Activated CD8-positive, alpha-beta memory T cell treated with anti-CD3 and anti-CD28 coated beads, Interleukin-2, amount 10 ng/mL, durations not matched to agents 7 days and 5 days (primary cell): ENCODE measurements at places on chromosomes 5 and 9. TPM values are rescaled to one million over a fixed set of nuclear protein-coding genes. Genes with fewer than 3 reads are reported as not detected.
A peak's percentile ranks its signal among the peaks of the same experiment; 100 is the strongest.

ENHO gene
- not detected for total RNA-seq

- no peak overlapping the region for H3K4me3 ChIP-seq
- peaks cover 4% of the 10 kb centered on the region for H3K27me3 ChIP-seq
- H3K27ac ChIP-seq: no peak overlapping the region
- DNase-seq: no peak
Measured at GRCh38 chr9:74760031-74760700, 127.6 kb downstream of the TRPM6 start.

DNA sequence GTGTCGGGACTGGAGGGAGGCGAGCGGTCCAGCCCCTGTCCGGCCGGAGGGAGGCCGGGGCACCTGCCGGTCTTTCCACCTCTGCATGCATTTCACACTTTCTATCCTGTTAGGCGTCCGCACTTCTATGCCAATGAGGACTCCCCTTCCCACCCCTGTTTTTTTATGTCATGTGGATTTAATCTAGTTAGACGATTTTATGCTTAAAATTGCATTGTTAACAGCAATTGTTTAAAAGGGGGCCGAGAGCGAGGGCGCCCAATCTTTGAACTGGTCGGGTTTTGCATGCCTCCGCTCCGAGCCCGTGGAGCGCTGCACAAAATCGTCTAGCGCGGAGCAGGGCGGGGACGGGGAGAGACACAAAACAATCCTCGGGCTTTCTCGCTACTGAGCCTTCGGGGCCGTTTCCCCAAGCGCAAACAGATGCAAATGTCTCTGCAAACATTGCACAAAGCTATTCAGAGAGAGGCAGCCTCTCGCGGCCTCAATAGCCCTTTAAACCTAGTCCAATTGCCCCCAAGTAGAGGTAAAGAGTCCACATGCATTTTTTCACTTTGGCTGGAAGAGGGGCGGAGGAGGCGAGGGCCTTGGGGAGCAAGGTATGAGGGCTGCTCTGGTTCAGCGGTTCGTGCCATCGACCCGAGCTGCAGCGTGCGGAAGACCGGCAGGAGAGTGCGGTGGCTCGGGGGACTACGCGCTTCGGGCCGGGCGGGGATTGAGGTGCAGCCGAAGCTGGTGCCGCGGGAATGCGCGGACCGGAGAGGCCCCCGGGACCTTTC lies 37.5 kb upstream of the TIFAB start:
- H3K4me3 ChIP-seq: no peak overlapping the region
- no peak for DNase-seq
- H3K27ac ChIP-seq: peak overlapping the region; percentile 59
- peaks cover 2% of the 10 kb centered on the region for H3K36me3 ChIP-seq

DNA sequence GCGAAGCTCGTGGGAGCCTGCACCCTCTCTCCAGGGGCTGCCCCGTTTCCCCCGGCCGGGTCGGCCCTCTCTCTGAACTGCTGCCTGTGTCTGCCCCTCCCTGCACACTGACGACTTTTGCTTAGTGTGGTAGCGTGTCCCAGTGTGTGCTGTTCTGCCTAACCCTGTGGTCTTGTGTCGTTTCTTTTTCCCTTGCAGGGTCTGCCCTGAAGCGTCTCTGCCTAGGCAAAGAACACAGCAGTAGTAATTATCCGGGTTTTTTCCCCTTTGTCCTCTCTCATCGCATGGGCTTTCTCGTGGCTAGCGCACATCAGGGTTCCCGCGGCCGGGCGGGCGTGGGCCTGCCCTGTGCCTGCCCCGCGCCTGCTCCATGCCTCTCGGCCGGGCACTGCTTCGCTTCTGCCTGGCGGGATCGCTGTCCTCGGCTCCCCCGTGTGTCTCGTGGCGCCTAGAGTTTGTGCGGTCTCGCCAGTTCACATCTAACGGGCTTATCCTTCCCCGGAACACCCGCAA lies 122.7 kb downstream of the WNK2 start:
- no peak overlapping the region for H3K27ac ChIP-seq
- H3K27me3 ChIP-seq: peaks cover 10% of the 10 kb centered on the region
- H3K4me3 ChIP-seq: no peak overlapping the region
- peak; percentile 30 for DNase-seq
- H3K4me1 ChIP-seq: peaks cover 8% of the 10 kb centered on the region

PRSS3 gene
- total RNA-seq: not detected

DNA sequence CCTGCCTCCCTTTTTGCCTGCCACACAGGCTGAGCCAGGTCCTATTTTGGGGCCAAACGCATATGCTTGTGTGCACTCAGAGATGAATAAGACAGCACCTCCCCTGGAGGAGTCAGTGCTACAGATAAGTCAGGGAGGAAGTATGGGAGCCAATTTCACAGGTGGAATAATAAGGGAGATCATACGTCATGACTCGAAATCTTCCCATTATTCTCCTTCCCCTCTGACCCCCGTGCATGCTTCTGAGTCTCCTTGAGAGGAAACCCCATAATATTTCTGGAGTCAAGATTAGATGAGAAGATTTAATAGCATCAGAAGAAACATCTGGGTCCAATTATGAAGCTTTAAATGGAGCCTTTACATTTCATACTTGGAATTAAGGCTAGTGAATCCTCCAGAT lies 15.1 kb upstream of the ZCCHC7 start:
- H3K4me3 ChIP-seq: no peak overlapping the region
- DNase-seq: no peak
- no peak overlapping the region for H3K27ac ChIP-seq
- peaks cover 19% of the 10 kb centered on the region for H3K4me1 ChIP-seq
- H3K36me3 ChIP-seq: peaks cover 8% of the 10 kb centered on the region

- H3K36me3 ChIP-seq: no peaks in the 10 kb centered on the region
- H3K4me1 ChIP-seq: no peaks in the 10 kb centered on the region
- peaks cover 3% of the 10 kb centered on the region for H3K27me3 ChIP-seq
- no peak overlapping the region for H3K4me3 ChIP-seq
- no peak for DNase-seq
- H3K27ac ChIP-seq: no peak overlapping the region
Measured at GRCh38 chr5:41968153-41968723, 43.2 kb downstream of the FBXO4 start.

GRCh38 chr5:117759849-117760499 lies 1185.4 kb upstream of the SEMA6A start:
- no peaks in the 10 kb centered on the region for H3K36me3 ChIP-seq

LHX3 gene
- not detected for total RNA-seq

DCAF12 gene
- total RNA-seq: 58.9 TPM

DNA sequence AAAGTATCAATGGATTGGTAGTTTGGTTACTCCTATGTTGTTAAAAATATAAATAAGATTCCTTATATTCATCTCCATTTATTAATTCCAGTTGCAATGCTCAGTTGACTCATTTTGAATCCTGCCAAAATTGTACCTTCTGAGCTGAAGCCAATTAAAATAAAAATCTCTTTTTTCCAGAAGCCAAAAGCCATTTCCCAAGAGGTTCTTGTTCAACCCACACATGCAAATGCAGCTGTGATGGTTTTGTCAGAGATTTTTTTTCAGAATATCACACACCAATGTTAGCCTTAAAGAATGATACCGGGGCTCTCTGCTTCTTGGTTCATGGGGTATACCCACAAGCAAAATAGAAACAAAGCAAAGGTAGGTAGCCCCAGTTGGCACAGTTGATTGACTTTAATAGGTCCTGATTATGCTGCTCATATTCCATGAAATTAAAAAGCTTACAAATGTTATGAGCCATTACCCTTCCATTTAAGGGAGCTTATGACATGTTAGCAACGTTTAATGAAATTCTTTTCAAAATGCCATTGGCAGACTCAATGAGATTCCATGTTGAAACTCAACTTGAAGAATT lies 208.0 kb downstream of the SGCD start:
- no peak for DNase-seq
- no peak overlapping the region for H3K4me3 ChIP-seq
- no peaks in the 10 kb centered on the region for H3K36me3 ChIP-seq
- no peaks in the 10 kb centered on the region for H3K4me1 ChIP-seq

DNA sequence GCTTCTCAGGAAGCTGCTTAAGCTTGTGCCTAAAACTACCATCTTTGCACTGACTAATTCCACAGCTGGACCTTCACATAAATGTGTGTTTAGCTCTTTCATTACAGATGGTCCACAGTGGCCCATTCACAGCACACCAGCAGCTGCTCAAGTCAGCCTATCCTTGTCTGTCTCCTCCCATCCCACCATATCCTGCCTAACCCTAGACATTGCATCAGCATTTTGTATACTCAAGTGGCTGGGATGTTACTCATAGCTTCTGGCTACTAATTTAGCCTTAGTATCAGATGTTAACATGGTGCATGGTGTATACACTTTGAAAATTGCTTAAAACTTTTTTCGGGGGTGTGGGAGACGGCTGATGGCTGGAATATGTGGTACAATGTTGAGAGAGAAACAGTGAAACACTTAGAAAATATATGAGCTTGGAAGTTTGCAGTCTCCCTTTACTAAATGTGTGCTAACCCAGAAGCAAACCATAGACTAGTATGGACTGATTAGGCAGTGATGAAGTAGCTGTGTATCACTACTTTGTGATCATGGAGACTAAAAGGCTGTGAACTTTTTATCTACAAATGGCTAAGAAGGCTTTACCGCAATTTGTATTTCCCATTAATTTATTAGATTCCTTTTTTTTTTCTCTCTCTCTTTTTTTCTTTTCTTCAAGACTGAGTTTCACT lies 83.1 kb downstream of the JMY start:
- no peaks in the 10 kb centered on the region for H3K4me1 ChIP-seq
- no peak overlapping the region for H3K27ac ChIP-seq
- H3K4me3 ChIP-seq: no peak overlapping the region
- H3K27me3 ChIP-seq: no peaks in the 10 kb centered on the region
- peaks cover 6% of the 10 kb centered on the region for H3K36me3 ChIP-seq

IFNA13 gene
- not detected for total RNA-seq

DNA sequence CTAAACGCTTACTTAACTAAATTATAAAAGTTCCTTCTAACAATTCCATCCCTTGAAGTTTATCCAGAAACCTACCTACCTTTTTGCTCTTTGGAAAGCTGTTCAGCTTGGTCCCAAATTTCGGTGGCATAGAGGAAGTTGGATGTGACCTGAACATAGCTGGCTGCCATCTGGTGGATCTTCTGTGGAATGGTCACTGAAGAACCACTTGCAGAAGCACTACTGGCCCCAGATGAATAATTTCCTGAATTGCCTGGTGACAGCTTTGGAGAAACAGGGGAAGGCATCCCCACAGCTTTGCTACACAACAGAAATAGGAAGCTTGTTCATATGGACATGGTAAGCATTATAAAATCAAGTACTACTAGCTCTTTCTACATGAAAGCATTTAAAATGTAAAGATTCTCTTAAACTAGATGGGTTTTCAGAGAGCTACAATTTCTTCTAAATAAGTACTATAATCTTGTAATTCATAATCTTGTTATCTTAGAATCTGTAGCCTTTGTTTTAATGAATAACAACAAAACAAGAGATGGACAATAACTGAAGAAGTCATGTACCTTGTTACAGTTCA lies 9.9 kb downstream of the LEAP2 start:
- no peak overlapping the region for H3K4me3 ChIP-seq
- no peak for DNase-seq
- H3K27ac ChIP-seq: peak overlapping the region; percentile 18
- H3K36me3 ChIP-seq: peaks cover 41% of the 10 kb centered on the region
- no peaks in the 10 kb centered on the region for H3K27me3 ChIP-seq

DNA sequence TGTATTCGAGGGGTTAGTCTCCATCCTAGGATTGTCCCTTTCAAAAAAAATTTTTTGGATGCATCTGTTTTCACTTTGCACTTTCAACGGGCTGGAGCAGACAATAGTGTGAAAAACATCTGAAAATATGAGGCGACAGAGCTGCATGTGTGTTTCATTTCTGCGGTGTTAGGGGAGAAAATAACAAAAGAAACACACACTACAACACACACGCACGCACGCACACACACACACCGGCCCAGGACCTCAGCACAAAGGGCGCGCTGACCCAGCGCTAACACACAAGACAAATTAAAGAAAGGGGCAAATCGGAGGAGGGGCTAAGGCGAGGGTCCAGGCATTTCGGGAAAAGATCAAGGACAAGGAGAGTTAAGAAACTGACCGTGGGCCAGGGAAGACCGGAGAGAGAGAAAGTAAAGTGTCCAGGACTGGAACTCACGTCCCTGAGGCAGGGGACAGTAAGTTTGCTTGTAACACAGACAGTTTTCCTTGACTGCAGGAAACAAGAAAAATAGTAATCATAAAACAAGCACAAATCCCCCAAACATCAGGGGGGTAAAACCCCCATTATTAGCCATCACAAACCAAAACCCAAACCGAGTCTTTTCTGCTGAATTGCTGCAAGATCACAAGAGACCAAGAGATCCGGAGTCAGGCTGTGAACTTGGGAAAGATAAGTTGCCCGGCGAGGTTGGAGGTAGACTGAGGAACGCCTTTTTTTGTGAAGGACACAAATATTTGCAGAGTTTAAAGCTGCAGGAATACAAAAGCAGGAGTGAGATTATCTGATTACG lies 302.1 kb downstream of the PARP8 start:
- H3K27me3 ChIP-seq: peaks cover 85% of the 10 kb centered on the region
- peaks cover 48% of the 10 kb centered on the region for H3K4me1 ChIP-seq
- peak overlapping the region; percentile 2 for H3K27ac ChIP-seq
- H3K4me3 ChIP-seq: peak overlapping the region; percentile 75

- H3K27ac ChIP-seq: no peak overlapping the region
- no peak overlapping the region for H3K4me3 ChIP-seq
- peaks cover 9% of the 10 kb centered on the region for H3K27me3 ChIP-seq
- DNase-seq: no peak
Measured at GRCh38 chr9:89247431-89248353, 63.3 kb upstream of the CKS2 start.

THBS4 gene
- total RNA-seq: 3.6 TPM

DNA sequence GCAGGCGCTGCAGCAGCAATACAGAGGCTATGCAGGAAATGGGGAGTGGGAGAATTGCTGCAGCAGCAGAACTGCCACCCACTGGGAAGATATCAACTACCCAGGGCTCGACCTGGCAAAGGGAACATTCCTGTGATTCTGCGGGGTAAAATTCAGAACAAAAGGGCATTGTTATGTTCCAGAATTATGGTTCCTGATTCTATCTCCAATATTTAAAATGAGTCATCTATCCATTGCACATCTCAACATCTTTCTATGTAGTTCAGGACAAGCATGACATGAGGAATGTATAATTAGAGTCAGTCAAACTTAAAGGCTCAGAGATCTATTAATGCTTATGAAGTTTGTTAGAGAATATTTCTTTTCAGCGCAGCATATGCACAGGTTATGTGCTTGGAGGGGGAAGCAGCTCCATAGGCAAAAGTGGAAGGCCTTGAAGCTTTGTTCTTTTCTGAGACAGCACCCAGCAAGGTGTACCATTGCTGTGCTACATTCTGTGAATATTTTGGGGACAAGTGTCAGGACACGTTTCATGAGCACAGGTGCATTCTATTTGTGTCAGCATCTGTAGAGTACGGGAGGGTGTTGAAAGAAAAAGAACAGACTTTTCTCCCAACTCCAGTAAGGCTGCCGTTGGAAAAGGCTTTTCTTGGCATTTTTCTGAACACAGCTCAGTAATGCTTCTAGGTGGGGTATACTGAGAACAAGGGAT lies 395.6 kb upstream of the MPDZ start:
- no peaks in the 10 kb centered on the region for H3K4me1 ChIP-seq
- H3K36me3 ChIP-seq: no peaks in the 10 kb centered on the region
- no peaks in the 10 kb centered on the region for H3K27me3 ChIP-seq
- DNase-seq: no peak
- no peak overlapping the region for H3K4me3 ChIP-seq

GRCh38 chr5:132496191-132496630 lies 5.6 kb upstream of the IRF1 start:
- H3K4me1 ChIP-seq: peaks cover 79% of the 10 kb centered on the region
- peak; percentile 97 for DNase-seq
- peak overlapping the region; percentile 92 for H3K27ac ChIP-seq
- H3K27me3 ChIP-seq: no peaks in the 10 kb centered on the region

NKD2 gene
- total RNA-seq: 6.5 TPM

LRRC14B gene
- not detected for total RNA-seq

GRCh38 chr9:114697951-114698351 lies 16.0 kb upstream of the TEX48 start:
- H3K27me3 ChIP-seq: peaks cover 24% of the 10 kb centered on the region
- peaks cover 77% of the 10 kb centered on the region for H3K4me1 ChIP-seq
- peak overlapping the region; percentile 98 for H3K27ac ChIP-seq
- peaks cover 21% of the 10 kb centered on the region for H3K36me3 ChIP-seq
- no peak for DNase-seq

CCDC152 gene
- 6.9 TPM for total RNA-seq
